ENCODE measurements at places on chromosomes 3 and 15.

GRCh38 chr15:35929740-35930444, 383.9 kb upstream of the DPH6 start:
- no peak for DNase-seq

- no peak for DNase-seq
Observed at GRCh38 chr3:81095956-81096355, 665.5 kb downstream of the GBE1 start.

DNA sequence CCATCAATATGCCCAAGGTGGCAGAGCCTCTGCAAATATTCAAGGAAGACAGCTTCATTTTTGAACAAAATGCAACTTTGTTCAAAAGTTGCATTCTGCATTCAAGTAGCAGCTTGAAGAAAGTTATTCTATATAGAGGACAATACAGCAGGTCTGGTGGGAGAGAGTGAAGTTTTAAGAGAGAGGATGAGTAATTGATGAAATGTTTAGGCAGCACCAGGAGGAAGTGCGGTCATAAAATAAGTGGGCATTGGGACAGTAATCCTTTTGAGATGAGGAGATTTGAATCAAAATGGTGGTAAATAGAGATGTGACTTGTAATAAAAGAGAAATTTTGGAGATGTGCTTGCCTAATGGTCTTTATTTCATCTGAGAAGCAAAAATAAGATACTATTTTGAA, 607.3 kb upstream of the ZNF385D start:
- no peak for DNase-seq

DNA sequence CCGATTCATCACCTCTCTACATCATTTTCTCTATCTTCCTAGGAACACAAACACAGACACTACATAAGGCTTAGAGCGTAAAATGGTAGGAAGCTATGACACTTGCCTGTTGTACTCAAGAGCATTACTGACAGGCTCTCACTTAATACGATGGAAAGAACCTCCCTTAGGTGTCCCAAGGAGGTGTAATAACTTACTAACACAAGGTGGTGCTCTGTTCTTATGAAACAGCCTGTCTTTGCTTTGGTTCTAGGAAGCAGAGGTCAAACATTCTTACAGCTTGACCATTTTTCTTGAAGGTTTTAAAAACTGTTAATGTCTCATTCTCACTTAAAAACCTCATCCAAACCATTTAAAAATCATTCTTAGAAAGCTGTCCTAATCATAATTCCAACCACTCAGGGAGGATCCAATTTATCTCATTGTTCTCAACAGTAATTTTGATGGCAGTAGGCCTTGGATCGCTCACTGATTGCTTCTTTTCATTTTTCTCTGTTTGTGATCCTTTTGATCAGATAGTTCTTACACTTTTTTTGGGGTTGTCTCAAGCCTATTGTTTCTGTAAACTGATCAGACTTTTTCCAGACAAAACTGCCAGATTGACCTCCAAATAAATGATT, 317.8 kb upstream of the AGTR1 start:
- no peak for DNase-seq

DNA sequence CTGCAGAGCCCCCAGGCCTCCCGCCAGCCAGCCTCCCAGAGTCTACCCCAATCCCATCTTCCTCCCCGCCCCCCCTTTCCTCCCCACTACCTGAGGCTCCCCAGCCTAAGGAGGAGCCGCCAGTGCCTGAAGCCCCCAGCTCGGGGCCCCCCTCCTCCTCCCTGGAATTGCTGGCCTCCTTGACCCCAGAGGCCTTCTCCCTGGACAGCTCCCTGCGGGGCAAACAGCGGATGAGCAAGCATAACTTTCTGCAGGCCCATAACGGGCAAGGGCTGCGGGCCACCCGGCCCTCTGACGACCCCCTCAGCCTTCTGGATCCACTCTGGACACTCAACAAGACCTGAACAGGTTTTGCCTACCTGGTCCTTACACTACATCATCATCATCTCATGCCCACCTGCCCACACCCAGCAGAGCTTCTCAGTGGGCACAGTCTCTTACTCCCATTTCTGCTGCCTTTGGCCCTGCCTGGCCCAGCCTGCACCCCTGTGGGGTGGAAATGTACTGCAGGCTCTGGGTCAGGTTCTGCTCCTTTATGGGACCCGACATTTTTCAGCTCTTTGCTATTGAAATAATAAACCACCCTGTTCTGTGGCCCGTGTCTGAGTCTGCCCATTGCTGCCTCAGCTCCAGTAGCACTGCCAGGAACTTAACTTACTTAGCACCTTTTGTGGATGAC, 32.2 kb downstream of the PTPN23 start:
- no peak for DNase-seq

GRCh38 chr3:108453565-108453964, 56.8 kb downstream of the MYH15 start:
- no peak for DNase-seq

- DNase-seq = no peak
Observed at GRCh38 chr3:5250467-5251195, 63.1 kb downstream of the EDEM1 start.

DNA sequence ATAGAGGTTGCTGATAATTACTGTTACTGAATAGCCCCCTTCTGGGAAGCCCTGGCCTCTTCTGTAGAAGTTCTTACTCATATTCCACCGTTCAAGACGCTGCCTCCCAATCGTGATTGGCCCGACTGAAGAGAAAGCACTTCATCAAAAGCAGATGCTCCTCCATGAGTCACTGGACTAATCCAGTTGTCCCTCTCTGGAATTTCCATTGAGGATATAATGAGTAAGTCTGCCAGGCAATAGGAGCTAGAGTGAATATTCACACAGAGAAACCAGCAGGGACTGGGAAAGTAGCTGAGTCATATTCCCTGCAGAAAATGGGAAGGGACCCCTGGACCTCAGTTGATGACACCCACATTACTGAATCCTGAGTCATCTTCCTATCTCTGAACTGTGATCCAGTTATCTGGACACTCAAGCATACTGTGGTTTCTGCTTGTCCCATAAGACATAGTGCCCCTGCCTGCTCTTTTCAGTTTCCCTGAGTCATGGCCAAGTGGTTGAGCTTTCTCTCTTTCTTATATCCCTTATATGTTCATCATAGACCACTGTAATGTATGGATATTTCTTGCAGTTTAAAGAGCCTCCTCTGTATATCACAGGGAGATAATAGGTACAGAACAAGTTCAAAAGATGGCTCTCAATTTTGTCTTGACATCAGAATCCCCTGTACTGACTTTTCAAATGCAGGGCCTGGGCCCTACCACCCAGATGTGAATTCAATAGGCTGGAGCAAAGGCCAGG, 151.2 kb upstream of the CDIN1 start:
- DNase-seq = no peak

- DNase-seq = no peak
Observed at GRCh38 chr3:98778383-98778782, 15.2 kb downstream of the ST3GAL6 start.

All from activated T-cell treated with anti-CD3 and anti-CD28 coated beads for 24 hours (primary cell).